ENCODE measurements at places on chromosomes 12 and 14. TPM values are rescaled to one million over a fixed set of nuclear protein-coding genes. Genes with fewer than 3 reads are reported as not detected.

ANP32D gene
- not detected for total RNA-seq

ABCC9 gene
- 5.9 TPM for total RNA-seq

PTPRR gene
- total RNA-seq, result not detected

C1R gene
- total RNA-seq, result 155 TPM

CACNA2D4 gene
- total RNA-seq, result 0.20 TPM

Data from subcutaneous preadipocyte (primary cell).